ENCODE measurements at places on chromosomes 6 and 20.

- DNase-seq: no peak
Measured at GRCh38 chr20:49615401-49616153, 47.6 kb upstream of the PTGIS start.

DNA sequence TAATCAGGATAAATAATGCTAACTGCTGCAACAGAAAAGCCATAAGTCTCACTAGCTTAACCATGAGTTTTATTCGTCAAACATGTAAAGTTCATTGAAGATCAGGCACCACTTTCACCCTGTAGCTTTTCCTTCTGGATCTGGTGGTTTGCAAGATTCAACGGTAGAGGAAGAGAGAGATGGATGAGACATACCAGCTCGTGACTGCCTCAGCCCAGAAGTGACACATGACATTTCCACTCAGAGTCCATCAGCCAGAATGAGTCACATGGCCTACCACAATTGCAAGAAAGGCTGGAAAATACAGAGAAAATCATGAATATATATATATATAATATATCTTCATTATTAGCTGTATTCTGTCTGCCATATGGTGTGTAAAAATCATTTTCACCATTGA, 29.0 kb downstream of the SPTLC3 start:
- DNase-seq: no peak

DNA sequence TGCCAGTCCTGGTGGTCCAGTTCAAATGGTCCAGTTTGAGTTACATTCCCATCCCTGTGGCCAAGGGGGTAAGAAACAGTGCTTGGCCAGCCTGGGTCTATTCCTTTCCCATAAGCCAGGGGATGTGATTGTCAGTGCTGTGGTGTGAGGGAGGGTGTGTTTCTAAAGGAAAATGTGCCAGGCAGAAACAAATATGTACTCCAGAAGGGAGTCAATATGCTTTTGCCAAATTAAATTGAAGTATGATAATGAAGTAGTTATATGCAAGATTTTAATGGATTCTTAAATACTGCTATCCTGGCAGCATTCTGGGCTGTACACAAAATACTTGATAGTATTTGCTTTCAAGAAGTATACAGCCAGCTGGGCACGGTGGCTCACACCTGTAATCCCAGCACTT, 16.6 kb upstream of the PAQR8 start:
- DNase-seq: no peak

DNA sequence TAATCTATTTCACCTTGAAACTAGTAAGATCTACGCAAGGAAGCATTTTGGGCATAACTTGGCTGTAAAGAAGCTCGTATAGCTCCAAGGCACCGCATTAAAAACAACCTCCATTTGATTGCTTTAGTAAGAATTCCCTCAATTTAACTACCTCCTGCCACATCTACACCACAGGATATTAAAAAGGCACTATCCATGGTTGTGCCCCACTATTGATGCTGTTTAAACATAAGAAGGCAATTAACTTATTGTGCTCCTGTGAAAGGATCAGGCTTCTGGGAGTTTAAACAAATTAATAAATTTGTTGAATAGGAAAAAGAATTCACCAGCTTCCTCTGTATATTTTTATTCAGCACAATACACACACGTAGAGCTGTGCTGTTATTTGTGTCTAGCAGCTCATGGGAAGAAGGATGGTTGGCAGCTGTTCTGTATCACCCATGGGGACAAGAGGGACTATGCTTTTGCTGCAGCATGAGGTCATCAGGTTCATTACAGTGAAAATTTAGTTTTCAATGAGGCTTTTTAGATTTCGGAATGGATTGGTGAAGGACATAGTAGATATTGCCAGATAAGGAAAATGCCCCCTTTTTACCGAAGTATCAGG, 513.3 kb downstream of the HAO1 start:
- no peak for DNase-seq

GRCh38 chr6:130716466-130716865, 110.7 kb upstream of the SMLR1 start:
- DNase-seq: no peak

DNA sequence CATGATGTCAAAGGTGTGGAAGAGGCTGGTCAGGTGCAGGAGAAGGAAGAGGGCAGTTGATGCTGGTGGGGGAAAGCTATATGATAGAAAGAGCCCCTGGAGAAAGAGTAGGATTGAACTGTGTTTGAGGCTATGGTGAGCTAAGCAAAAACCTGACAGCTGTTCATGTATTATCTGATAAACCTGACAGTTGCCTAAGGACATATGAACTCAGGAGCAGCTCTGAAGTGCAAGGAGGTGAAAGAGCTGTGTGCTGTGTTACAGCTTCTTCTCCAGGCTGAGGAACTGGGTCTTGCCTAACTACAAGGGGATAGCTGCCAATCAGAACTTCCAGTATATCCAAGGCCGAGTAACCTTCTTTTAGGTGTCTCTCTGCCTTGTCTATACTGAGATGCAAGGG, 81.8 kb downstream of the LCA5 start:
- DNase-seq: no peak
